ENCODE measurements at places on chromosomes 3 and 15.

GRCh38 chr15:59491062-59491461 lies 53.1 kb downstream of the FAM81A start:
- no peak for DNase-seq

DNA sequence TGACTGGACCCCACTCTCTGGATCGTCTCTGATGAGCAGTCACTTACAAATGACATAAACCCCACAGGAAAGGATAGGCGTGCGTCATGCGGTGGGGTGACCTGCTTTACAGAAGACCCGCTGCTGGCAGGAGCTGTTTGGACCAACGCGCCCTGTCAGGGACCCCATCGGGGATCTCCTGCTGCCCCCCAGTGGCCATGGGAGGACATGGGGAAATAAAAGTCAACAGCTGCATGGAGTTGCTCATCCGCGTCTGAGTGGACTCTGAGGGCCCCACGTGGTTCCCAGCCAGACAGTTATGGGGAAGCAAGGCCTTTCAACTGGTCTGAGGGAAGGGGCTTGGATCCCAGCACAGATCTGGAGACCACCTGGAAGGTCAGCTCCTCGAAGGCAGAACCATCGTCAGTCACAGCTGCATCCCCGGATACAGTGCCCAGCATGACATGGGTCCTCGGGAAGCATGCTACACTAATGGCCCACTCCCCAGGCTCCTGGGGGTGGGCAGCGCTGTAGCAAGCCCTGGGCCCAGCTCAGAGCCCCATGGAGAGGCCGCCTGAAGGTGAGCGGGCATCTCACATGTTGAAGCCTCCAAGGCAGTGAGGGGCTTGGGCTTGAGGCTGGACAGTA lies 32.1 kb downstream of the PTH1R start:
- peak; percentile 55 for DNase-seq

DNA sequence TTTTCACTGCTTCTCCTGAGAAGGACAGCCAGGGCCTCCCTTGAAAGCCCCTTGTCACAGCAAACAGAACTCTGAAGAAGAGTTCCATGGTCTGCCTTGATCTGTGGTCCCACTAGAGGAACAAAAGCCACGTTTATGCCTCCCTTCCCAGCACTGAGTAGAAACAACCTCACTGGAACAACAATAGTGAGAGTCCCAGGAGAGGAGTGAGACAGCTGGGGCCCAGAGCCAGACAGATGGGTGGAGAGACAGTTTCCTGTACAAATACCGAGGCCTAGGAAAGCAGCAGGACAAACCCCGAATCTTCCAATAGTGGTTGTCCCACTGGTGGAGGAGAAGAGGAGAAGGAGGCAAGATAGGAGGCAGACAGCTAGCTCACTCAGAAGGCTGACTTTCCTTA lies 106.1 kb downstream of the WDR76 start:
- no peak for DNase-seq

DNA sequence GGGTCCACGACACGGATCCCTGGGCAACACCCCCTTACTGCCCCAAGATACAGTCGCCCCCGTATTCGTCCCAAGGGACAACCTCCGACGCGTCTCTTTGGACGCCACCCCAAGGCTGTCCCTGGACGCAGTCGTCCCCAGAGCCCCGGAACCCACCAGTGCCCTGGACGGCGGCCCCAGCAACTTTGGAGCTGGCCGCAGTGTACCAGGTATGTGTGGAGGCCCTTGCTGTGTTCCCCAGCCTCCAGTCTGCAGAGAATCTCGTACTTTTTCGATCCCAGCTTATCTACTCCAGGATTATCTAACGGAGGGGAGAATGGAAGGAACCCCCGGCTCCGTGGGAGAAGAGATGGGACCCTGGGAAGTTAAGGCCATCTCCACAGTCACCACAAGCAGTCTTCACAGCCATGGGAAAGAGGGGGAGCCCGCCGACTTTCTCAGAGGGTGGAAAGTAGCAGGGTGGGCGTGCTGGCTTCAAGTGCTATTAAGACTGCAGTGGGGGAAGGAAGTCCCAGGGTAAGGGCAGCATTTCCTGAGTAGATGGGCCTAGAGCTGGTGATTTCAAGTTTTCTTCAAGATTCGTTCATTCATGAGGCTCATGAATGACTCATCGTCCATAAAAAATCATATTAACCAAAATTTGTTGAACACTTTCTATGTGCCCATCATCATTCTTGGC lies 1.1 kb downstream of the MESP2 start:
- no peak for DNase-seq

DNA sequence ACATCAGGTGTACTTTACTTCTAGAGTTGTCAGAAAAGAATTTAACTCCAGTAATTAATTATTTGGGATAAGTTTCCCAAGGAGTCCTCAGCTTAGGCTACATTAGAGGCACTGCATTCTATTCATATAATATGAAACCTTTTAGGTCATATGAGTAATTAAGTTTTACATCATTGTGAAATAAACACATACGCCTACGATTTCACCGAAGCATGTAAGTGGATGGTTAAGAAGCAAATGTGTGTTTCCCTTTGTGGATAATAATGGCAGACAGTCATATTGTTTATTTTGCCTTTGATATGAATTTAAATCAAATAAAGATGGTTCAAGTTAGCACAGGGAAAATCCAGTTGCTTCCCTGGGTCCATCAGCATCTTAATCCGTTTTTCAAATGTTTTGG lies 535.9 kb upstream of the ATP11B start:
- no peak for DNase-seq

Data from SHP77 treated with DMSO at 0.1 percent for 48 hours (cell line).